CD4-positive, alpha-beta T cell treated with Interleukin-1 beta for 1 hour (primary cell): ENCODE measurements at places on chromosomes 13 and 19.

DNA sequence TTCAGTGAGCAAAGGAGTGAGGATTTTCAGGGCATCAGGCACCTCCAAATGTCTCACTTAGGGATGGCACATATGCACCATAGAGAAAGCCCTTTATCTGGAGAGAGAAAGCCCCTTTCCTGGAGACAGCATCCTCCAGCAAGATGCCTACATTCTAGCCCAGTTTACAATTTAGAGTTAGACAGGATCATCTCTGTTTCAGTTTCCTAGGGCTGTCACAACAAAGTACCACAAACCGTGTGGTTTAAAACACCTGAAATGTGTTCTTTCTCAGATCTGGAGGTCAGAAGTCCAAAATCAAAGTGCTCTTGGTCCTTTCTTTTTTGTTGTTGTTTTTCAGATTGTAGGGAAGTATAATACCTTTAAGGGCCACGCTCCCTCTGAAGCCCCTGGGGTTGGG lies 61.8 kb downstream of the MBNL2 start:
- no peak for DNase-seq

- DNase-seq = no peak
These were observed 6.2 kb downstream of the AP1M1 start for GRCh38 chr19:16204005-16204294.

DNA sequence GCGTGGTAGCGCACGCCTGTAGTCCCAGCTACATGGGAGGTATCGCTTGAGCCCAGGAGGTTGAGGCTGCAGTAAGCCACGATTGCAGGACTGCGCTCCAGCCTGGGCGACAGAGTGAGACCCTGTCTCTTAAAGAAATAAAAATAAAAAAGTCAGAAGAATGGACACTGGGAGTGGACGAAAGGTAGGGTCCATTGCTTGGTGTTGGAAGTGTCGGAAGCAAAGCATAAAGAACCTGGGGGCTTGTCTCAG lies 392 bp upstream of the ARHGAP33 start:
- DNase-seq = no peak

DNA sequence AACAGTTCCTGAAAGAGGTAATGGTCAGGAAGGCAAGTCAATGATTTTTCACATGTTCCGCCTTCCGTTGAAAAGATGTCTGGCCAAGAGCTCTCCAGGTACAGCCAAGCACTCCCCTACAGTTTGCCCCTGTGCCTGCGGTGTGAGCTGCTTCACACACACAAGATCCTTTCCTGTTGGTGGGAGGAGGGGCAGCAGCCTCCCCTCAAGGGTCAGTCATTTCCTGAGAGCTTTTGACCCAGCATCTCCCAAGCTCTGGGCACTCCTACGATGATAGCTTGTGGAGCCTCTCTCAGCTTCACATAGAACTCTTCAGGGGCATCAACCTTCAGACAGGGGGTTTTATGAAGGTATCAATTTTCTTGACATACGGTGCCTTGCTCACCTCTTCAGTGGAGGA lies 86.9 kb downstream of the DOCK9 start:
- no peak for DNase-seq

DNA sequence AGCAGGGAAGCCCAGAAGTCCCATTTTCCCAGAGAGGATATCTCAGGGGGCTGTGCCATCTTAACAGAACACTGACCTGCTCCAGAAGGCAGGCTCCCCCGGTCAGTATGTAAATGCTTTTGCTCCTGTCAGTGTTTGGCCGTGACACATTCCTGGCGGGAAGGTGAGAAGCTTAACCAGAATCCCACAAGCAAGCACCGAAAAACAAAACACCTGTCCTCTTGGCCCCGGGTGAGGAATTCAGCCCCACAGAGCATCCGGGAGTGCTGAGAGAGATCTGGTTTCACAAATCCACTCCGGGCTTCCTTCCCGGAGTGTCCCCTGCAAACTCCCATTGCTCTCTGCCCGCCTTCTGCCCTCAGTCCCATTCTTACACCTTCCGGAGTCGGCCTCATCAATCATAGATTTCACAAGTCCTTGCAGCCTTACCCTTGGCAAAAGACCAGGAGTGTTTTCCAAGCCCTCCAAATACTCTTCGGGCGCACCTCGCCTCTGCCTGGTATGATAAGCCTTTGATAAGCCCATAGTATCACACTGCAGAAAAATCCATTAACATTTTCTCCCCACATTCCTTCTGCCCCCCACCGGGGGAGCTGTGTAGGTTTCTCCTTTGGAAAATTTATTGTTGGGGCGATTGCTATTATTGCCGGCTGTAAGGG lies 12.2 kb downstream of the TPM4 start:
- no peak for DNase-seq
